ENCODE measurements at places on chromosomes 13 and 19.

GRCh38 chr13:44116562-44117332 lies 237.0 kb downstream of the LACC1 start:
- no peak for DNase-seq

DNA sequence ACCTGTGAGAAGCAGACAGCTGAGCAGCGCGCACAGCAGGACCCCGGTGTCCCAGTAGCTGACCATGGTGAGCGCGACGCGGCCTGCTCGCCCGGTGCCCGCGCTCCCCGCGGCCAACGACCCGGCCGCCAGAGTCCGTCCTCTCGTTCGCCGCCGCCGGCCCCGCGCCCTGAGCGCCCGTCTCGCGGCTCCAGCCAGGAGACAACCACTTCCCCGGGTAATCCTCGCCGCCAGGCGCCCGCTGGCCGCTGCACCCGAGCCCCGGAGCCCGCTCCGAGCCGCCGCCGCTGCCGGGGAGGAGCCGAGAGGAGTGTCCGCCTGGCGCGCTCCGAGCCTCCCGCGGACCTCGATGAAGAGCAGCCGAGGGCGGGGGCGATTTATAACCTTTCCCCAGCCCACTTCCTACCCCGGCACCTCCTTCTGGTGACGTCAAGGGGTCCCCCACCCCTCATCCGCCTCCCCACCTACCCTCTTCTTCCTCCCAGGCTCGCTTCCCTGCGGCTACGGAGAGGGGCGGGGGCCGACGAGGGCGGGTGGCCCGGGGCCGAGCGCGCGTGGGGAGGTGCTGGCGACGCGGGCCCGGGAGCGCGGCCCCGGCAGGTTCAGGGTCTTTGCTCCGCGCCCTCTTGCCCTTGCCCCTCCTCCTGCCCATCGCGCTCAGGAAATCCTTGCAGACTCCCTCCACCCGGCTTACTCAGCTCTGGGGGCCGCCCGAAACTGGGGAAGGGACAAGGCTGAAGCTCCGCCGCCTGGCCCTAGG lies at the start of gene FLT1:
FLT1 (minus strand) TSS at position 351 of the 760 bp plus-strand sequence; CDS start at position 66, 285 bp downstream.
- no peak for DNase-seq

GRCh38 chr19:53545271-53546065 lies 7.5 kb downstream of the ZNF331 start:
- DNase-seq, result no peak

DNA sequence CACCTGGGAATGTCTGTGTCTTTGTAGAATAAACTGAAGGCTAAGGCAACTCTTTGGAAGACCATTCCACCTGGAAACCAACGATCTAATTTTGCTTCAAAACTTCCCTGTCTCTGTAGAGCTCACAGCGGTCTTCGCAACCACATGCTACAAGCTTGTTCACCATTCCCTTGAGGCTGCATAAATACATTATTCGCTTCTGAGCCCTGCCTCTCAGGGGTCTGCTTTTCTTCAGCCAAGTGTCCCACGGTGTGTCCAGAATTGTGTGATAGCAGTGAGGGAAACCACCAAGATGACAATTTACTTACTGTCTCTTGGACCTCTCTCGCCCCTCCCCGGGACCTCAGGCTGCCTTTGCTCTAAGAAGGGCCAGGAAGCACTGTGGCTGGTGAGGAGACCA lies 51.1 kb downstream of the GPR12 start:
- DNase-seq, result no peak
